ENCODE measurements at places on chromosomes 11 and 22.

GRCh38 chr11:125932301-125932700, 13.5 kb upstream of the VSIG10L2 start:
- DNase-seq: no peak

GRCh38 chr22:45627489-45628233, 44.0 kb upstream of the ATXN10 start:
- DNase-seq: no peak

DNA sequence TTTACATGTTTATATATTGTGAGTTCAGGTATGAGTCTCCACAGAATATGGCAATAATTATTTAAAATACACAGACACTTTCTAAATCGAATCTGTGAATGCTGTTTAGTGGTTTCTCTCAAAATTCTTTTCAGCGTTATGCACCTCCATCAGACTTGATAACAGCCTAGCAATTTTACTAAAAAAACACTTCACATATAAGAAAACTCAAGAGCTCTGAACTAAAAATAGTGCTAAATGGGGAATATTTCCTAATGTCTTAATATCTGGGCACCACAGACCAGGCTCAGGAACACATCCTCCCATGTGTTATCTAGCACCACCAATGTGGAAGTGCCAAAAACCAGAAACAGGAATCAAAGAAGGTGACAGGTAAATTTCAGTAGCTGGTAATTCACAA, 47.9 kb downstream of the ARHGAP32 start:
- DNase-seq: no peak

GRCh38 chr11:73760135-73760678, 667 bp downstream of the RAB6A start:
- no peak for DNase-seq

- DNase-seq: no peak
Measured at GRCh38 chr11:110479108-110480101, 49.7 kb downstream of the FDX1 start.

- DNase-seq: no peak
Measured at GRCh38 chr22:45291931-45292290, 7.2 kb downstream of the UPK3A start.

DNA sequence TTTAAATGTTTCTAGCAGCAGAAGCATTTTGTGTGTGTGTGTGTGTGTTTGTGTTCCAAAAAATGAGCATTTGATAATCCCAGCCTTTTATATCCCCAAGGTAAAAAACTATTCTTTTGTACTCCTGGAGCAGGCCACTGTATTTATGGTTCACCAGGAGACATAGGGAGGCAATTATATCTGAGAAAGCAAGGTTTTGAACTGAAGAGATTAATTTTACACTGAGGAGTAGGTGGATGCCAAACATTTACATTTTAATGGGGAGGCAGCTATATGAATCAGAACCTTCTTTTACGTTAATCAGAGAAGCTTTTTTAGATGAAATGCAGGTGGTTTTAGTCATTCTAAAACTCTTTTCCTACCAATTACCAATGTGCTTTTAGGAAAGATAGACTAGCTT, 1374.0 kb upstream of the TENM4 start:
- no peak for DNase-seq

DNA sequence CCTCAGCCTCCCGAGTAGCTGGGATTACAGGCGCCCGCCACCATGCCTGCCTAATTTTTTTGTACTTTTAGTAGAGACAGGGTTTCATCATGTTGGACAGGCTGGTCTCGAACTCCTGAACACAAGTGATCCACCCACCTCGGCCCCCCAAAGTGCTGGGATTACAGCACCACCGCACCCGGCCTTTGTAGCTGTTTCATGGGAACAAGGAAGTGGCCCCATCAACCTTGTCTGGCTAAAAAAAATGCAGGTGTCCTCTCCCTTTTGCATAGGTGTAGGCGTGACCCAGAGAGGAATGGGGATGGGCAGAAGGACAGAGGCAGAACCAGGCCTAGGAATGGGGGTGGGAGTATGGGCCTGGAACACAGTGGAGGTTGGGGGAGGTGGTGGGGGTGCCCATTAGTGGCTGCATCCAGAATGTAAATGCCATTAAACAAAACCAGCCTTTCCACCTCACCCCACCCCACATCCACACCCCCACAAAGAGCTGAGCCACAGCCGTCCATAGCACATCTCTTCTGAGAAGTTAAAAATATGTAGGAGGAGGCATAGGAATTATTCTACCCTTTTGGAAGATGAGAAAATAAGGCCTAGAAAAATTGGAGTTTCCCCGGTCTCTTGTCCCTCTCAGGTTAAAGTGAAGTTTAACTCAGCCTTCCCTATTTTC, 22.8 kb upstream of the SCGB1A1 start:
- no peak for DNase-seq

- DNase-seq: no peak
Measured at GRCh38 chr11:8671651-8672062, 10.8 kb downstream of the TRIM66 start.

DNA sequence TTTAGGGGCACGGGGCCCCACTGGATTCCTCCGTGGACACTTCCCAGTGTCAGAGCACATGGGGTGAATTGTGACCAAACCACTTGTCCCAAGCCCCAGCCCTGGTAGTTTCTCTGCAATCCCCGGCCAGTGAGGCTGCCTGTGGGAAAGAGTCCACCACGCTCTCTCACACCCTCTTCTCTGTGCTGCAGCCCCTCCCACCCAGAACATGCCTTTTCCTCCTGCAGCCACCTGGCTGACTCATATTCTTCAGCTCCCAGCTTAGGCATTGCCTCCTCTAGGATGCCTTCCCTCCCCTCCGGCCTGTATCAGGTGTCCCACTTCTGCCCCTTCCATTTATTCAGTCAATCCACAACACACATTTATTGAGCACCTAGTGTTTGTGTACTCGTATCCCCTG, 5.4 kb upstream of the RPS6KB2 start:
- no peak for DNase-seq

- DNase-seq: no peak
Measured at GRCh38 chr11:108786281-108786990, 121.6 kb downstream of the DDX10 start.

DNA sequence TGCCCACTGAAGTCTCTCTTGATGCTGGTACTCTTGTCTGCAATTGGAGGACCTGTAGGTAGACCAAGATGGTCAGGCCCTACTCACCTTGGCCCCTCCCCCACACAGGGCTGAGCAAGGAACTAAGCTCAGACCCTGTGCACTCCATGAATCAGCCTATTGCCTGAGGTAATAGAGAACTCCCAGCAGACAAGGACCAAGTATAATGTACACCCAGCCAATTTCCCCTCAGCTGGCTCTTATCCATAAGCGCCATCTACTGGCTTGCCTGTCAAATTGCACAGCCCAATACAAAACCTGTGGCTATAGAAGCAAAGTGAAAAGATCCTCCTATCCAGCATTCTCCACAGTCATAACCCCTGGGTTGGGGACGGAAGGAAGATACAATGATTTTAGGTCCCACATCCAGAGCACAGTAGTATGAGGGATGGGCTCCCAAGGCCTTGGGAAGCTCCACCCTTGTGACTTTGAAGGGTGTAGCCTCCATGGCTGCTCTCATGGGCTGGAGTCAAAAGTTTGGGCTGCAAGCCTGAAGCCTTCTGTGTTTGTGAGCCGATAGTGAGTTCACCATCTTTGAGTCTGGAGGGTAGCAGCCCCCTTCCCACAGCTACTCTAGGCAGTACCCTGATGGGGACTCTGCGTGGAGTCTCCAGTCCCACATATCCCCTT, 56.0 kb downstream of the GLYATL2 start:
- no peak for DNase-seq

- DNase-seq: no peak
Measured at GRCh38 chr11:17218403-17218802, 10.6 kb upstream of the PIK3C2A start.

GRCh38 chr11:72643547-72643946, 30.7 kb downstream of the PDE2A start:
- DNase-seq: no peak

DNA sequence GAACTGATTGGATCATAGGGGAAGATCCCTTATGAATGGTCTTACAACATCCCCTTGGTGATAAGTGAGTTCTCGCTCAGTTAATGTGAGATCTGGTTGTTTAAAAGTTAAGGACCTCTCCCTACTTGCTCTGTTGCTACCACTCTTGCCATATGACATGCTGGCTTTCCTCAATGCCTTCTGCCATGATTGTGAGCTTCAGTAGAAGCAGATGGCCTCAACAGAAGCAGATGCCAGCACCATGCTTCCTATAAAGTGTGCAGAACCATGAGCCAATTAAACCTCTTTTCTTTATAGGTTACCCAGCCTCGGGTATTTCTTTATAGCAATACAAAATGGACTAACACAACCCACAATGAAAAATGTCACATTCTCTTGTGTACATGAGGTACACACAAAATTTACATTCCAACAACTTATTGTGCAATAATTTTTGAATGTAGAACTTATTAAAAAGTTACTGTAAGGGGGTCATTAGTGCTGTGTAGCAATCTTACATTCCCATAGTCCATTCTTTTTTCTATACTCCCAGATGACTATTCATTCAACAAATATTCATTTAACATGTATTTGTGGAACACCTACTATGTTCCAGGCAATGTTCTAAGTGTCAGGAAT, 10.3 kb downstream of the CYP2R1 start:
- no peak for DNase-seq

DNA sequence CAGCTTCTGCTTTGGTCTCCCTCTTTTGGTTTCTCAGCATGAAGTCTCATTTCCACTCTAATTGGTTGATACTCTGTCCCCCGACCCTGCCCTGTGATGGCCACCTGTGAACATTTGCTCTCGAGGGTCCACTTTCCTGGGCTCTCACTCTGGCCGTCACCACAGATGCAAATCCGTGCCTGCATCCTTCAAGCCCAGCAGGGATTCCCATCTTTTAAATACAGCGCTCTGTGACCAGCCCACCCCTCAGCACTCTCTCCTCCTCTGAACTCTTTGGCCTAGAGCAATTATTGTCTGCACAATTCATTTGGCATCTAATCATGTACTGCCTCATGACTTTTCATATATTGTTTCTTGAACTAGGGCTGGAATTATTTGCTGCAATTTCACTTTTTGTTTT, 26.0 kb downstream of the PKNOX2 start:
- no peak for DNase-seq

DNA sequence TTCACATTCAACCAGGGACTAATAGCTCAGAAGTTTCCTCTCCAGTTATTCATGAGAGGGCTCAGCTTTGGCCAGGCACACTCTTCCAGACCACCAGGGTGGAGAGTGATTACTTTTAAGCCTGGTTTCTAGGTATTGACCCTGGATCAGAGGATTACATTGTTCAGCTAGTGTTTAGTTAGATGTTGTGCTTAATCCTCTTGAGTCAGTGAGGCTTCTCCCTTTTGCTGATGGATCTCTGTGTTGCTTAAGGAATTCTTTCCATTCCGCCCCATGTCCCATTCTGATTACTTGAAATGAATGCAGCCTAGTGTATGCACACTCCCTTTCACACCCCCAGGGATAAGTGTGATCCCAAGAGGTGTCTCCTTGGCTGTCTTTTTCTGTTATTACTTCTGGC, 271.7 kb upstream of the ANO5 start:
- DNase-seq: no peak
